ENCODE measurements at places on chromosomes 7 and 10. TPM values are rescaled to one million over a fixed set of nuclear protein-coding genes. Genes with fewer than 3 reads are reported as not detected.

GPRIN2 gene
- 9.4 TPM for total RNA-seq

SUN3 gene
- not detected for total RNA-seq

RBP3 gene
- not detected for total RNA-seq

DNA sequence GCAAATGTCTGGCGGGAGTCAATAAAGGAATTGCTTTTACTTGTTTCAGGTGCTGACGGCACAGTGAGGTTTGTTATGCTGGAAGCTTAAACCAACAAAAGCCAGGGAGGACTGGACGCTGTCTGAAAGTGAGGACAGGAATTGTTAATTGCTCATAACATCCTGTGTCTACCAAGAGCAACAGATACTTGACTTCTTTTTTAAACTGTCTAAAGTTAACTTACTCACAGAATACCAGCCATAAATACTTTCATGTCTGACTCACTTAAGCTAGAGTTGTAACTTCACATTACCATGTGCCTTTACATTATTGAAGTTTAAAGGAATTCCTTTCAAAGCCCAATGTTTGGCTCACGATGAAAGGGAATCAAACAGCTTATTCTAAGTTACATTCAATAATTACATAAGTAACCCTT lies 252.7 kb upstream of the SHH start:
- no peak for DNase-seq

- DNase-seq: no peak
These were observed 44.9 kb downstream of the CAV1 start for GRCh38 chr7:116569737-116570136.

- DNase-seq: no peak
These were observed 64.5 kb upstream of the PODXL start for GRCh38 chr7:131620673-131621609.

DNA sequence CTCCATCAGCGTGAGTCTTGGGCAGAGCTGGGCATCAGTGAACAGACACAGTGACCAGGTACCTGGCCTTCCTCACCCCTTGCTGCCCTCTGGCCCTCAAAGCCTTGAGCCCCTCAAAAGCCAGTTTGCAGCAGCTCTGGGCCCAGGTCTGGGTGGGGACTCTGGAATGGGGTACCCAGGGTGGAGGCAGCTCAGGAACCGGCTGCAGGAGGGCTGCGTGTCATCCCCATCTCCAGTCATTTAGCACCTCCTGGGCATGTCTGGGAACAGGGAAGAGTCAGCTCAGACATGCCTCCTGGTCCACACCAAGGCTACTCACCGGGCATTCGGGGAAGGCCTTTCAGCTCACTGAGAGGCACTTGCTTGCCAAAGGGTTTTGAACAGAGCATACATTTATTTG lies 503.3 kb downstream of the TCERG1L start:
- peak; percentile 22 for DNase-seq

DNA sequence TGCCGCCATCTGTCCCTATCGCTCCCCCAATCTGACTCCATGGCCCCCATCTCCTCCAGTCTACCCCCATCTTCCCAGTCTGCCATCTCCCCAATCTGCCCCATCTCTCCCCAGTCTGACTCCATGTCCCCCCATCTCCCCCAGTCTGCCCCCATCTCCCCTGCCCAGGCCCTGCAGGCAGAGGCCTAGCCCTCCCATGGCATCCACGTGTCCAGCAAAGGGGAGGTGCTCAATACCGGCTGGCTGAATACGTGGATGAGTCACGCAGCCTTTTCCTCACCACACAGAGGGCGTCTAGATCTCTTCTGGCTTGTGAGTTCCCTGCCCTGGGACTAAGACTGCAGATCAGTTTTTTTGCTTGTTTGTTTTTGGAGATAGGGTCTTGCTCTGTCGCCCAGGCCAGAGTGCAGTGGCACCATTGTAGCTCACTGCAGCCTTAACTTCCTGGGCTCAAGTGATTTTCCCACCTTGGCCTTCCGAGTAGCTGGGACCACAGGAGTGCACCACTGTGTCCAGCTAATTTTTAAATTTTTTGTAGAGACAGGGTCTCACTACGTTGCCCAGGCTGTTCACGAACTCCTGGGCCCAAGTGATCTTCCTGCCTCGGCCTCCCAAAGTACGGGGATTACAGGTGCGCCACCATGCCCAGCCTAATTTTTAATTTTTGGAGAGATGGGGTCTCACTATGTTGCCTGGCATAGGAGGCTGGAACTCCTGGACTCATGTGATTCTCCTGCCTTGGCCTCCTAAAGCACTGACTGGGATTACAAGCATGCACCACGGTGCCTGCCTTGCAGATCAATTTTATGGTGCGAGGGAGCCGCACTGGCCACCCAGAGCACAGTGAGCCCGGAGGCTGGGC lies 15.3 kb upstream of the GPR146 start:
- DNase-seq: peak; percentile 92

DNA sequence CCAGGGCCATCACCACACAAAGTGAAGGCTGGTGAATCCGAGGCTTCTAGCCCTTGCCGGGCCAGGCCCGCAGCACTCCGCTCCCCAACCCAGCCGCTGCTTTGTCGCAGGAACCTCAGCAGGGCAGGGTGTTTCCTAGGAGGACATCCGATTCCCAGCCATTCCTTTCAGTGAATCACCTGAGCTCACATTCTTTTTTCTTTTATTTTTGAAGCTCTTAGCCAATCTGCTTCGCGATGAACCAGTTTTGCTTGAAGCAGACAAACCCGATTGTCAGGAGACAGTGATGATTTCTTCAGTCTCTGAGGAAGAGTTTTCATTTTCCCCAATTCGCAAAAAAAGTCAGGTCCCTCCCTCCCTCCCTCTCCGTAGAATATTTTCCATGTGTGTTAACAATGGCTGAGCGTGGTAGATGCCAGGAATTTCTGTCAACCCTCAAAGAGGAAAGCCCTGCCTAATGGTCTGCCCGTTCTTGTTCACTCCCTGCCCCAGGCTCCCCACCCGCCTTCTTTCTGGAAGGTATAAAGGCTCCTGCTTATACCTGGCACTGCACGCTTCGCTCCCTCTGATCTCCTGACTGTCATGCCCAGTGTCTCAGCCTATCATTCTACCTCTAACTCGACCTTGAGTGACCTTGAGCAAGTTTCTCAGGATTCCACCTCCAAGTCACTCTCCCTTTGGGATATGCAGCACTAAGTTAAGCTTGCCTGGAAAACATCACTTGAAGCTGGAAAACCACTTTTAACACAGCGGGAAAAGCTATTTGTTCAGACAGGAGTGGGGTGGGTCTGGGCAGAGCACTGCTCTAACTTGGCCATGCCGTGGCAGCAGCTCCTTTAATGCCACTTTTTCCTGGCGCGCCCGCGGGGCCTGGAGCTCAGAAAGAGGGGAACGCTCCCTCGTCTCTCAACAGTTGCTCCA lies 35.1 kb downstream of the EGFR start:
- no peak for DNase-seq
